ENCODE measurements at places on chromosomes 4 and X. TPM values are rescaled to one million over a fixed set of nuclear protein-coding genes. Genes with fewer than 3 reads are reported as not detected.

DNA sequence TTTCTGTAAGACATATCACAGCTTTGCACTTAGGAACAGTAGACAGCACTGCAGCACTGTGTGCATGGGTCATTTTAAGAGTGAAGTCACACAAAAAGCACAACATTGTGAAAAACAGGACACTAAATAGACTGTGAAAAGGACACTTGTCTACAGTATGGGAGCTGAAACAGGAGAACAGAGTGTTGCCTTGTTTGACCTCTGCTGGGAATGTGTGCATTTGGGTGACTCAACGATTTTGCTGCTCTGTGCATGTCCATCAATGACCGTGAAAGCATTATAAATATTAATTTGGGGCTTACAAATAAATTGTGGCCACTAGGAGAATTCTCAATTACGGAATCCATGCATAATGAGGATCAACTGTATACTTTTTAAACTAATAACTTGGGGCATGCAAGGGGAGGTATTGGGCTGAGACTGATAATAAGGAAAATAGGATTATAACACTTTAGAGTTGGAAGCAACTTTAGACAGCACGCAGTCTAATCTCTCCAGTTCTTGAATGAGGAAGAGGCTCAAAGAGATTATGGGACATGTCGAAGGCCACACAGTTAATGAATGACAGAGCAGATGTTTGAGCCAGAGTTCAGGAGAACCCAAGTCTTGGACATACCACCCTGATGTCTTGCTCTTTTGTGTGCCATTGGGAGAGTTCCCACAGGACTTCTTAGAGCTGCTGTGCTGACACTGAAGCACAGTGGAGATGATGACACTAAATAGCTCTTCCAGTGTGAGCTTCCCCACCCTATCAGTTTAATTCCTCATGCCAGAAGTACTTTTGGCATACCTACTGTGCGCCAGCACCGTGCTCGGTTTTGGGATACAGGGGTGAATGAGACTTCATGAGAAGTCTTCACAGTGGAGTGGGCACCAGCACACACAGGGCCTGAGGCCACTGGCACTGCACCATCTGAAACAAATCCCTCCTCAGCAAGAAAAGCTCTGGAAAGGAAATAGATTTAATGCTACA lies 79.3 kb downstream of the FRAS1 start:
- H3K36me3 ChIP-seq, result no peaks in the 10 kb centered on the region
- no peak overlapping the region for H3K4me3 ChIP-seq
- no peak overlapping the region for H3K27ac ChIP-seq
- DNase-seq, result no peak

- no peaks in the 10 kb centered on the region for H3K27me3 ChIP-seq
- H3K27ac ChIP-seq, result no peak overlapping the region
- no peaks in the 10 kb centered on the region for H3K36me3 ChIP-seq
- no peak for DNase-seq
- no peak overlapping the region for H3K4me3 ChIP-seq
- no peaks in the 10 kb centered on the region for H3K4me1 ChIP-seq
Measured at GRCh38 chrX:34365471-34365870, 233.4 kb upstream of the FAM47A start.

- H3K4me1 ChIP-seq, result no peaks in the 10 kb centered on the region
- no peak for DNase-seq
- H3K27me3 ChIP-seq, result peaks cover 6% of the 10 kb centered on the region
- no peak overlapping the region for H3K4me3 ChIP-seq
- no peaks in the 10 kb centered on the region for H3K36me3 ChIP-seq
Measured at GRCh38 chr4:4754641-4755040, 104.8 kb upstream of the MSX1 start.

DNA sequence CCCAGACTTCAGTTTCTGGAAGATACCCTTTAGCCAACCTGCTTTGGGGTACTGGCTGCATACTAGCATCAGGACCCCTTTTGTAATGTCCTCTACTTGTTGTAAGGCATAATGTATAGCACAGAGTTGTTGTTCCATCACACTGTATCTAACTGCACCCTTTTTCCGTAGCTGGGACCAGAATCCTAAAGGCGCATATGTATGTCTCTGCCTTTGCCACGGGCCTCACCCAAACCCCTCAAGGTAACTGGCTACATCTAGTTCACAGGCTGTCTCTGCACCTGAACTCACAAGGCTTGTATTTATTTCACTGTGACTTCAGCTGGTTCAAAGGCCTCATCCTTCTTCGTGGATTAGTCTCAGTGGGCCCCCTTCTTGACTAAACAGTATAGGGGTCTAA lies 29.6 kb upstream of the NUDT6 start:
- DNase-seq, result no peak
- no peaks in the 10 kb centered on the region for H3K4me1 ChIP-seq
- H3K36me3 ChIP-seq, result peaks cover 54% of the 10 kb centered on the region
- no peaks in the 10 kb centered on the region for H3K27me3 ChIP-seq

Gene KLHL4
- 1.6 TPM for total RNA-seq

Gene SPARCL1
- total RNA-seq, result 299 TPM

All from lower lobe of right lung (tissue), 2 donors.